ENCODE measurements at places on chromosomes 12 and 14.

DNA sequence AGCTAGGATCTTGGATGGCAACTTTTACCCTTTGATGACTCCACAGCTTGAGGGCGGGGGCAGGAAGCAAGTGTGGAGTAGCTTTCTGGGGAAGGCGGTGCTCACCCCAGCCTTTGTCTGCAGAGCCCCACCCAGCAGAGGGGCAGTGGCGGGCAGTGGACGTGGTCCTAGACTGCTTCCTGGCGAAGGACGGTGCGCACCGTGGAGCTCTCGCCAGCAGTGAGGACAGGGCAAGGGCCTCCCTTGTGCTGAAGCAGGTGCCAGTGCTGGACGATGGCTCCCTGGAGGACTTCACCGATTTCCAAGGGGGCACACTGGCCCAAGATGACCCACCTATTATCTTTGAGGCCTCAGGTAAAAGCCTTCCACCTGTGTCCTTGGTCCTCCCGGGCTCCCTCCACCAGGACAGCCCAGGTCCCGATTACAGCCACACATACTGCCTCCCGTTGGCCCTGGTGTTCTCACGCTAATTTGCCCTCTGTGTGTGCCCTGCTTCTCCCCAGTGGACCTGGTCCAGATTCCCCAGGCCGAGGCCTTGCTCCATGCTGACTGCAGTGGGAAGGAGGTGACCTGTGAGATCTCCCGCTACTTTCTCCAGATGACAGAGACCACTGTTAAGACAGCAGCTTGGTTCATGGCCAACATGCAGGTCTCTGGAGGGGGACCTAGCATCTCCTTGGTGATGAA lies 1.2 kb downstream of the TAPBPL start:
- no peak for DNase-seq

DNA sequence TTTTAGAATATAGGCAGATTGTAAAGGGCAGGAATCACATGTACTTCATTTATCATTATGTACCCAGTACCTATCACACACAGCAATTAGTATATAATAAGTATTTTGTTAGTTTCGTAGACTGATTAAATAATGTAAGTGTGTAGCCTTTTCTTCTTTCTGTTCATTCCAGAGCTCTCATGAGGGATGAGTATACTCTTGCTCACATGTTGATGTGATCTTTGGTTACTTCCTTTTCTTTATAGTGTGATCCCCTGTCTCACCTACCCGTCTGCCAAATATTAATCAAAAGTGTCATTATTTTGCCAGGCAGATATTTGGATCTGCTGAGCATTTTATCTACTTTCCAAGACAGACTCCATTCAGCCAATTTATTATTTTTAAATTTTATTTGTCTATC lies 156.1 kb downstream of the PCNX1 start:
- no peak for DNase-seq

- no peak for DNase-seq
Observed at GRCh38 chr14:69079188-69079742, 73.7 kb downstream of the DCAF5 start.

GRCh38 chr12:3137268-3137781 lies 60.1 kb downstream of the TSPAN9 start:
- no peak for DNase-seq

- no peak for DNase-seq
Observed at GRCh38 chr14:103084021-103084919, at the start of gene LBHD2. LBHD2 (plus strand) TSS chr14:103084210; CDS start chr14:103086013, 1,803 bp downstream.

GRCh38 chr12:106747973-106748436 lies 26.5 kb upstream of the RIC8B start:
- DNase-seq, result no peak

- no peak for DNase-seq
Observed at GRCh38 chr14:105901226-105901625, 374.8 kb downstream of the TMEM121 start.

DNA sequence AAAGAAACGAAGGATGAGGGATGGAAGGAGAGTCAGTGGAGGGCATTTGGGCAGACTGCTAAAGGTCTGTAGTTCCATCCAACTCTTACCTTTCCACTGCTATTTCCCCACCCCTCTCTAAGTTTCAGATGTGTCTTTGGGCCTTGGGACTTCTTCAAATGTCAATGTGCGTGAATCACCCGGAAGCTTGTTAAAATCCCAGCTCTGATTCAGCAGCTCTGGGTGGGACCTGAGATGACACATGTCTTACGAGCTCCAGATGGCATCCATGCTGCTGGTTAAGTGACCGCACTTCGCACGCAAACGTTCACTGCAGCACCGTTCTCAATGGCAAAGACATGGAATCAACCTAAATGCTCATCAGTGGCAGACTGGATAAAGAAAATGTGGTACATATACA lies 309.9 kb downstream of the VRK1 start:
- DNase-seq, result no peak

DNA sequence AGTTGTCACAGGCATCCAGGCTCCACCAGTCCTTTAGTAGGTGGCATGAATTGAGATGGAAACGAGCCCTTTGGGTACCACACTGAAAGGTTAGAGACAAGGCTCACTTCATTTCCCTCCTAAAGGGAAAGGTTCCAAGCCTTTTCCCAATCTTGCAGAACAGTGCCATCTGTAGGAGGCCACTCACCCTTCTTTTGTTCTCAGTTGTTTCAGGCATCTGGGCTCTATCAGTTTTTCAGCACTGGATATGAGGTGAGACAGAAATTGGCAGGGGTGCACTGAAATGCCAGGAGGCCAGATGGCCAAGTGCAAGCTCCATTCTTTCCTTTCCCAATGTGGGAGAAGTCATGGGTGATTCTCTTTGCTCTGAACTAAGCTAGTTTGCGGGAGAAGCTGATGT lies 15.2 kb downstream of the FBXO33 start:
- DNase-seq, result no peak

- DNase-seq, result no peak
Observed at GRCh38 chr12:10623131-10623530, 9.7 kb upstream of the MAGOHB start.

GRCh38 chr12:101924618-101925017 lies 47.2 kb downstream of the DRAM1 start:
- DNase-seq, result no peak

DNA sequence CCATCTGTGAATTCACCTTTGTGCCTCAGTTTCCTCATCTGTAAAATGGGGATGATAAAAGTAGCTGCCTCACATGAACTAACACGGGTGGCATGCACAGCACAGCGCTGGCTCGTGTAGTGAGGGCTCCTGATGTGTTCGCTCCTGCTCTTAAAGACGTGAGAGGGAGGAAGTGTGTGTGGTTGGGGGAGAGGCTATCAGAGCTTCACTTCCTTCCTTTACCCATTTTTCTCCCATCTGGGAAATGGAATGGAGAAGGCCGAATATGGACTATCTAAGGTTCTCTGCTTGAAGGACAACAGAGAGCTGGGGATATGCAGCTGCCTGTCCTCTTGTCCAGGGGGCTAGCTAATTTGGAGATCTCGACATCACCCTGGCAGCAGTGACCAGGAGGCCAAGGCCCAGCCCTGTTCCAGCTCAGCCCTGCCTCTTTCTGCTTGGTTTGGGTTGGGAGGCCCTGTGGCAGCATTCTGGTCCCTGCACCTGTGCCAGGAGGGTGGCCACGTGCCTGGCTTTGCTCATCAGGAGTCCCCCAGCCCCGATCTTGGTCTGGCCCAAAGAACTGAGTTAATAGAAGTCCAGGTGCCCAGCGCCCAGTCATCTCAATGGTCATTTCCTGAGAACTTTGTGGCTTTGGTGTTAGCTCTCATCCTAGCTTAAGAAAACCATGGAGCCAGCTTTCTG lies 44.5 kb upstream of the ESRRB start:
- no peak for DNase-seq

- no peak for DNase-seq
Observed at GRCh38 chr12:26767865-26768264, 65.1 kb downstream of the ITPR2 start.

GRCh38 chr12:19437996-19438395 lies 1.3 kb upstream of the AEBP2 start:
- DNase-seq, result no peak

DNA sequence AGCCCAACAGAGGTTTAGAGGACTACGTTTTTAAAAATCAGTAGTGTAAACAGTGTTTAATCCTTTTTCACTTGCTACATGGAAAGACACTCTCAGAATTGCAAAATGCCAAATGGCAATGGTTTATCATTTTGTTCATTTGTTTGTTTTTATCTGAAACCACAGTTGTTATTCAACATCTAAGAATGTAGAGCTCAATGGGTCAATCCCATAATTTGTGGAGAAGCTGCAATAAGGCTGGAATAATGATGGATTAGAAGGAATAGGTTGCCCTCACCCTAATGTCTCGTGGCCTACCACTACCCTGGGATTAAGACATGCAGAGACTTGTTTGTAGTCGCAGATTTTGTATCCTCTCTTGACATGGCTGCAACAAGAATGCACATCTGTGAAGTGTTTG lies 115.7 kb downstream of the LLPH start:
- peak; percentile 41 for DNase-seq
